ENCODE measurements at places on chromosomes 16 and 17. TPM values are rescaled to one million over a fixed set of nuclear protein-coding genes. Genes with fewer than 3 reads are reported as not detected.
A peak's percentile ranks its signal among the peaks of the same experiment; 100 is the strongest.

GRCh38 chr16:68113059-68113761 is 28.0 kb downstream of the NFATC3 start:
- H3K27me3 ChIP-seq: no peaks in the 10 kb centered on the region
- peaks cover 29% of the 10 kb centered on the region for H3K4me1 ChIP-seq
- no peaks in the 10 kb centered on the region for H3K36me3 ChIP-seq
- DNase-seq: no peak
- no peak overlapping the region for H3K4me3 ChIP-seq
- no peak overlapping the region for H3K27ac ChIP-seq

- H3K27me3 ChIP-seq: no peaks in the 10 kb centered on the region
- no peak for DNase-seq
- no peaks in the 10 kb centered on the region for H3K4me1 ChIP-seq
- no peak overlapping the region for H3K27ac ChIP-seq
- H3K36me3 ChIP-seq: no peaks in the 10 kb centered on the region
- no peak overlapping the region for H3K4me3 ChIP-seq
These were observed 324.6 kb upstream of the CDH11 start for GRCh38 chr16:65446427-65446826.

DNA sequence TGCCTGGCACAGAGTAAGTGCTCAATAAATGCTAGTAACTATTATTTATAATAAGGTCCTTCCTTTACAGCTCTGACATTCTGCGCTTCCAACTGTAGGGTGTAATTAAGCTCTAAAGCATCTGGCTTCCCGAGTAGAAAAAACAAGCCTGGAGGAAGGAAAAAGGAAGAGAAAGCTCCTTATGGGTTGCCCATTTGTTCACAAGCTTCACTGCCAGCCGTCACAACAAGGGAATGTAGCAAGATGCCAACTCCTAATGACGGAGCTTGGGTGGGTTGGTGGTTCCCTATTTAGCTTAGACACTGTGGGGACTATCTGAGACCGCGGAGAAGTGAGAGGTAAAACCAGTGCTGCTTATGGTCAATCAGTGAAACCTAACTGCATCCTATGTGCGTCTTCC is 7.3 kb upstream of the RPRML start:
- no peak for DNase-seq
- no peak overlapping the region for H3K4me3 ChIP-seq
- H3K4me1 ChIP-seq: no peaks in the 10 kb centered on the region
- no peaks in the 10 kb centered on the region for H3K36me3 ChIP-seq

DNA sequence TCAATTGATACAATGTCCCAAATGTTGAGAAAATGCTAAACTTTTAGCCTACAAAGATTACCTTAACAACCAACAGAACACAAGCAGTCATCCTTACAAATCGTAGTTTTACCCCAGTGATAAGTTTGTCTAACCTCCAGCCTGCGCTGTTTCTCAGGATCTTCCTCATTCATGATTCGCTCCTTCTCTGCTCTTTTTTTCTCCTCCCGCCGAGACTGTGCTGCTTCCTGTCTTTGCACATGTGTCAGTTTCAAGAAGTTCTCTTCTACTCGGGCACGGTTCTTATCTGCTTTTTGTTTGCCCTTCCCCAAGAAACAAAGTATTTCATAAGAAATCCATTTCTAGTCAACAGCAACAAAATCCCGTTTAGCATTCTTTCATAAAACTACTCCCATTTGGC is 10.2 kb upstream of the STRADA start:
- H3K27me3 ChIP-seq: no peaks in the 10 kb centered on the region
- H3K4me1 ChIP-seq: peaks cover 13% of the 10 kb centered on the region
- H3K36me3 ChIP-seq: peaks cover 49% of the 10 kb centered on the region
- no peak overlapping the region for H3K4me3 ChIP-seq

GRCh38 chr16:84854759-84855158 is 35.0 kb downstream of the CRISPLD2 start:
- peaks cover 100% of the 10 kb centered on the region for H3K36me3 ChIP-seq
- no peaks in the 10 kb centered on the region for H3K27me3 ChIP-seq
- no peak for DNase-seq
- H3K4me1 ChIP-seq: no peaks in the 10 kb centered on the region

- H3K36me3 ChIP-seq: no peaks in the 10 kb centered on the region
- peaks cover 65% of the 10 kb centered on the region for H3K4me1 ChIP-seq
- no peaks in the 10 kb centered on the region for H3K27me3 ChIP-seq
- peak overlapping the region; percentile 87 for H3K27ac ChIP-seq
- DNase-seq: peak; percentile 41
- no peak overlapping the region for H3K4me3 ChIP-seq
These were observed 102.2 kb downstream of the RAB11FIP4 start for GRCh38 chr17:31493656-31494155.

- no peak overlapping the region for H3K4me3 ChIP-seq
- H3K27ac ChIP-seq: no peak overlapping the region
- H3K4me1 ChIP-seq: peaks cover 11% of the 10 kb centered on the region
- H3K27me3 ChIP-seq: peaks cover 46% of the 10 kb centered on the region
These were observed 40.2 kb upstream of the METTL16 start for GRCh38 chr17:2551928-2552327.

- H3K4me3 ChIP-seq: peak overlapping the region; percentile 88
- H3K36me3 ChIP-seq: peaks cover 4% of the 10 kb centered on the region
- H3K27ac ChIP-seq: peak overlapping the region; percentile 93
- H3K27me3 ChIP-seq: no peaks in the 10 kb centered on the region
These were observed 527 bp upstream of the UBE2Z start for GRCh38 chr17:48907713-48908046.

Gene MAF
- 16.5 TPM for total RNA-seq

Gene SLC16A11
- not detected for total RNA-seq

Gene AOC3
- total RNA-seq: 20.9 TPM

Gene UNC13D
- 9.0 TPM for total RNA-seq

Gene BCO1
- not detected for total RNA-seq
